ENCODE measurements at places on chromosomes 11 and 22. TPM values are rescaled to one million over a fixed set of nuclear protein-coding genes. Genes with fewer than 3 reads are reported as not detected.
A peak's percentile ranks its signal among the peaks of the same experiment; 100 is the strongest.

Gene CELSR1
- total RNA-seq = 17.9 TPM

DNA sequence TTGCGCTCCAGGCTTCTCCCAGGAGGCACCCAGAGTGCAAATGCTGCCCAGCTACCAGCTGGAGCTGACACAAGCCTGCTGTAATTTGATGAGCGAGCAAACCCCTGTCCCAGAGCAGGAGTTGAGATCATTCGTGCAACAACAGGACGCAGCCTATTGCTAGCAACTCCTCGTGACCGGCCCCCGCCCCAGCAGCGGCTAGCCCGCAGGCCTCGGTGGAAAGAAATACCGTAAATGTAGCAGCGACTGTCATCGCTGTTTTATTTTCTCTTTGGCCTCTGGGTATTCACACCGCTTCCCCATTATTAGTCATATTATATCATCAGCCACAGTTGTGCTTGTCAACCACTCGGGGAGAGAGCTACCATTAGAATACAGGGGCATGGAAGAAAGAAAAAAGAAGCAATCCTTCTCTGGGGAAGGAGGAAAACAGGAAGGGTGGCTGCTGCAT is 59.2 kb upstream of the ATXN10 start:
- peak; percentile 86 for DNase-seq

Gene FOSL1
- 374 TPM for total RNA-seq

GRCh38 chr11:10114593-10115404 is 179.2 kb downstream of the SBF2 start:
- no peak for DNase-seq

DNA sequence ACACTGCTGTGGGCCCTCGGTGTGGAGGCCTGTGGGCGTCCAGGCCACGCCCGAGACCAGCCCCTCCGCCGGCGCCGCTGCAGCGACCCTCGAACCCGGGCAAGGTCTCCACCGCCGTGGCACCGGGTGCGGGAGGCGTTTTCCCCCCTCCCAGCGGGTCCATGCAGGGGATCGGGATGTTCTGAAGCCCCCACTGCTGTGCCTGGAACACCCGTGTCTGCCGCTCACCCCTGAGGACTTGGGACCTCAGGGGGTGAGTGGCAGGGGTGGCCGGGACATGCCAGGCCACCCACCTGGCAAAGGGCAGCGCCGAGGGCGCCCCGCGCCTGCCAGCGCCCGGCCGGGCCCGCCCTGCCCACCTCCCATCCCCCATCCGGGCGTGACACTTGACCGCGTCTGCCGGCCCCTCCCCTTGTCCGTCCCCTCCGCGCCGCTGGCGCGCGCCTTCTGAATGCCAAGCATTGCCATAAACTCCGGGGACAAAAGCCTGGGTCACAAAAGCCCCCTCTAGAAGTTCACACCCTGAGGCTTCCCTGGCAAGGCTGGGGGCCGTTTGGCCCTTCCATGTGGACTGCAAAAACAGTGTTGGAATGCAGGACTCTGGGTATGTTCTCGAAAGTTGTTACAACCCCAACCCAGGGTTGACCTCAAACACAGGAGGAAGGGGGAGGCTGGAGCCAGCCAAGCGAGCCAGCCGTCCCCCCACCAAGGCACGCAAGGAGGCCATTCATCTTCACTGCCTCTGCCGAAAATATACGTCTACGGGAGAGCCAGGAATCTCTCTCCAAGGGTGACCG is 819 bp upstream of the KCNQ1OT1 start:
- no peak for DNase-seq

- DNase-seq = no peak
These were observed 571.8 kb downstream of the OPCML start for GRCh38 chr11:132960273-132961078.

GRCh38 chr11:62149986-62150886 is 26.4 kb downstream of the INCENP start:
- no peak for DNase-seq

DNA sequence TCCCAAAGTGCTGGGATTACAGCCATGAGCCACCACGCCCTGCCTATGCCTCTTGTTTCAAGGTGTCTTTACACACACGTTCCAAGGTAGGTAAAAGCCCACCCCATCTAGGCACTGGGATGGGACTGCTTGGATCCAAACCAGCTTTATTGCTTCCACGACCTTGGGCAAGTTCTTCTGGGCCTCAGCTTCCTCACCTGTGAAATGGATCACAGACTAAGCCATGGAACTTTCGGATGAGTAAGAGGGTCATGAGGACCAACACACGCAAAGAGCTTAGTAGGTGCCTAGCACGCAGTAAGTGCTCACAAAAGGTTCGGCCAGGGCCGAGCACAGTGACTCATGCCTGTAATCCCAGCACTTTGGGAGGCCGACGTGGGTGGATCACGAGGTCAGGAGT is 15.6 kb downstream of the RHOD start:
- DNase-seq = no peak

DNA sequence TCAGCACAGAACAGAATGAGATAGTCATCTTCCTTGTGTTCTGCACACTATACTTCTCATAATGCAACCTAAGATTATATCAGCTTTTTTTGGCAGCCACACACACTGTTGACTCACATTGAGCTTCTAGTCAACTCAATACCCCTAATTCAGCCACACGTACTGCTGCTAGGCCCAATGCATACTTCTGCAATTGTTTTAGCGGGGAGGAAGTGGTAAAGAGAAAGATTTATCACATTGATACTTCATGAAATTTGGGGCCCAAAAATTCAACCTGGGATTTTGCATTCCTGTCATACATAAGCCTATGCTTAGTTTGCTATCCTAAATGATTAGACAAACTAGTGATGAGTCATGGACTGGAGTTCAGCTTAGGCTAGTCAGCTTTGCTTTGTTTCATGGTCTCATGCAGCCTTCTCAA is 8.6 kb upstream of the UPB1 start:
- peak; percentile 93 for DNase-seq

DNA sequence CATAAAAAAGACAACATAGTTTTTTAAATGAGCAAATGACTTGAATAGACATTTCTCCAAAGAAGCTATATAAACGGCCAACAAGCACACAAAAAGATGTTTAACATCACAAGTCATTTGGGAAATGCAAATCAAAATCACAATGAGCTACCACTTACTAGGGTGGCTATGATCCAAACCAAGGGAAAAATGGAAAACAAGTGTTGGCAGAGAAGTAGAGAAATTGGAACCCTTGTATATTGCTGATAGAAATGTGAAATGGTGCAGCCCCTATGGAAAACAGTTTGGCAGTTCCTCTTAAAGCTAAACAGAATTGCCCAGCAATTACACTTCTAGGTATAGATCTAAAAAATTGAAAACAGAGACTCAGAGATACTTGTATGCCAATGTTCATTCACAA is 29.0 kb downstream of the PAMR1 start:
- DNase-seq = no peak

DNA sequence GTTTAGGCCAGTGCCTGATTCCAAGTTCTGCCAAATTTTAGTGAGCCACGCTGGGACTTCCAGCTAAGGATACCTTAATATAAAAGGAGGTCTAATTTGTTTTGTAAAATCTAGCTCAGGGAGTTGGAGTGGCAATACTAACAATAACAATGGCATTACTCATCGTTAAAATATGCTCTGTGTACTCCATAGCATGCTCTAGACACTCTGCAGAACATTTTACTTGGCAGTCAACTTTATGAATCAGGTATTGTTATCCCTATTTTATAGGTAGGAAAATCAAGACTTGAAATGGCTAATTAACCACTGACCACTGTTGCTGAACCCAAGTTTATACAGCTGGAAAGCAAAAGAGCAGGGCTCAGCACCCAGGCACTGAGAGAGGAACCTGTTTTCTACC is 485.0 kb upstream of the KIRREL3 start:
- peak; percentile 23 for DNase-seq

DNA sequence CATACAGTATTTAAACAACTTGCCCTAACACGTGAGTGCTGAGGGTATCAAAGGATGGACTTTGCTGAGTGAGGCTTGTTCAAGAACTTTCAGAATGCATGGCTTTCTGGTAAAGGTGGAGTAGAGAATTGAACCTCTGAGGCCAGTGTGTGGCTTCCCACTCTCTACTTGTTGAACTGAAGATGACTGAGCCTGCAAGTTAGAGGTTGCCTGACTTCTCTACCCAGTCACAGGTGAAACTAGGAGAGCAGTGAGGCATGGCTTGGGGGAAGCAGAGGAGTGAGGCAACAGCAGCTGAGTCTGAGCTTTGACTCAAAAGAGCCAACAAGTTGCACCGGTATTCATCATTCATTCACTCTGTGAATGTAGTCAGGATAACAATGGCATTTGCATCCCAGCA is 256.4 kb upstream of the SESN3 start:
- no peak for DNase-seq

GRCh38 chr11:48074425-48075181 is 94.2 kb downstream of the PTPRJ start:
- DNase-seq = no peak

DNA sequence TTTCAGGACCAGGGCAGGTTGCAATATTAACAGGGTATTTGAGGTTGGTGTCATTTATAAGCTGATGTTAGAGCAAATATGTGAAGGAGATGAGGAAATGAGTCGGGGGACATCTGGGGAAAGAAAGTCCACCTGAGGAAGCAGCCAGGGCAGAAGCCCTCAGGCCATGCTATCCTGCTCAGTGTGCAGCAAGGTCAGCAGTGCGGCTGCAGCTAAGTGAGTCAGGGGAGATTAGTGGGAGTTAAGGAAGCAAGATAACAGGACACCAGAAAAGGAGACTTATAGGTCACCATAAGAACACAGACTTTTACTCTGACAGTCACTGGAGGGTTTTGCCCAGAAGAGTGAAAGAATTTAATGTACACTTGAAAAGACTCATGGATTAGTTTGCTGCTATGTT is 468.9 kb downstream of the NTM start:
- no peak for DNase-seq

Gene CRYAB
- not detected for total RNA-seq

Gene MYOD1
- total RNA-seq = not detected

DNA sequence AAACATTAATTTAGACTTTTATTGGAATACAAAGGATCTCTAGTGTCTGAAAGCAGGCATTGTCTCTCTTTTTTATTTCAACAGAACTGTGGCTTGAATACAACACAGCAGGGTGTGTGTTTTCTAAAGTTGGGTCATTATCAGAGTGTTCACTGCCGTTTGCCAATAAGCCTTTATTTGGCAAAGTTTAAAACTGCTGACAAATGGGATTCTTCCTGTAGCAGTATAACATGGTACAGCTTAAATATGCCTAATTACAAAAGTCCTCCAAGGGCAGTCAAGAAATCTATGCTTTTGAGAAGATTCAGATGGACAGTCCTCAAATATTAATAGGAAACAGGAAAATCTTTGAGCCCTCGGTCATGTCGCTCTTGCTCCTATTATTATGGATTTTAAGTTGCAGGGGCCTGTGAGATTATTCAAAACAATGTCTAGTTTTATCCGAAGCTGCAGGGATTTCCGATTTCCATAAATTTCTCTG is 199.9 kb downstream of the MAML2 start:
- no peak for DNase-seq

Gene CABP7
- 0.07 TPM for total RNA-seq

- no peak for DNase-seq
These were observed 46.9 kb upstream of the SESN3 start for GRCh38 chr11:95277868-95278267.

- DNase-seq = peak; percentile 68
These were observed 97.1 kb downstream of the ME3 start for GRCh38 chr11:86575208-86575855.

- no peak for DNase-seq
These were observed 41.9 kb upstream of the TTLL12 start for GRCh38 chr22:43228863-43229262.

DNA sequence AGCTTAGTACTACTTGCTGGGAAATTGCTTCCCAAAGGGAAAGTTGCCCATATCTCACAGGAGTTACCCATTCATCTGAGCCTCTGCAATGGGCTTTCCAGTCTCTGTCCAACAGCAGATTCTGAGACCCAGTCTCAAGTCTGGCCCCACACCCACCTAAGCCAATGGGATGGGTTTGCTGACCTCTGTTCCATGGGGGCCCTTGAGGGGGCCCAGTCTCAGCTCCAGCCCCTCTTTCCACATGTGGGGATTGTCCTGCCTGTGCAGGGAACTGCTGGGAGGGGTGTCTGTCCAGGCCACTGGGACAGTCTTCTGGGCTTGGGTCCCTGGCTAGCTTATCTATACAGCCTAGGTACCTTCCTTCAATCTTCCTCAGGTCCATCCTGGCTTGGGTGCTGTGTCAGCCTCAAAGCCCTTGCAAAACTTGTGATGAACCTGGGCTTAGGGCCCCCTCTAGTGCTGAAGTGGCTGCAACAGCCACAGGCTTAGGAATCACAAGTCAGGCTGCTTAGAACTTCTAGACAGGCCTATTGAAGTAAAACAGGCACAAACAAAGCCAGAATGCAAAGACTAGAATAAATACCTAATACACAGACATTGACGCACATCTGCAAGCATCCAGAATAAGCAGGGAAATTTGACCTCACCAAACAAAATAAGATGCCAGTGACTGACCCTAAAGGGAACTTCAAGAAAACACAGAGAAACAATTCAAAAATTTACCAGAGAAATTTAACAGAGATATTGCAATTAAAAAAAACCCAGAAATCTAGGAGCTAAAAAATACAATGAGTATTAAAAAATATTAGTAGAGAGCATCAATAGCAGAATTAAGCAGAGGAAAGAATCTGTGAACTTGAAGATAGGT is 11.7 kb upstream of the PATL1 start:
- peak; percentile 67 for DNase-seq

Gene ZC3H12C
- total RNA-seq = 6.3 TPM

- DNase-seq = peak; percentile 37
These were observed 11.9 kb upstream of the NARS2 start for GRCh38 chr11:78586452-78587046.

Gene OR8A1
- not detected for total RNA-seq

- DNase-seq = no peak
These were observed 427.8 kb downstream of the LRRC4C start for GRCh38 chr11:41031551-41032060.

DNA sequence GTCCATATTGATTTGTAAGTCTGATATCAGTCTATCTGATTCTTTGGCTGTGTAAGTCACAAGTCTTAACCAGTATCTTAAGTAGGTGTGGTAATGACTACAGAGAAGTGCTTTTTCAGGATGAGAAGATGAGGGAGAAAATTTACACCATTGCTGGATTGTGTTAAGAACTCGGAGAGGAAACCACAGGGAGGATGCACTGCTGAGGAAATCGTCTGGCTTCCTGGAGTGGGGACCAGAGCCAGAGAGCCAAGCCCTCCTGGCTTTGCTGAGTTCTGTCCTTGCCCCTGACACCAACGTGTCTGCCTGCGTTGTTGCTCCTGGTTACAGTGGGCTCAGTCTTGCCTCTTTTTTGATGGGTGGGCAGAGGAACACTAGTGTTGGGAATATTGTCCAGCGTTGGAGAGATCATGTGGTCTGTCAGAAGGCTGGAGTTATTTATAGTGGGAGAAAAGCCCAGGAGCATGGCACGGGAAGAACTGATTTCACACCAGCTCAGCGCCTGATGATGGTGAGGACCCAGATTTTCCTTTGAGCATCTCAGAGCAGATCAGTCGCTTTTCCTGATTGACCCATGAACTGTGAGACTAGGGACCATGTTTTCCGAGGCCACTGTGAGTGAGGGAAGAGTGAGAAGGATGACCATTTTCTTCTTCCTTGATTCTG is 29.6 kb downstream of the MARK2 start:
- DNase-seq = no peak

- peak; percentile 51 for DNase-seq
These were observed 21.0 kb downstream of the FLI1 start for GRCh38 chr11:128714881-128715280.
